NCI-H460 (cell line): ENCODE measurements at places on chromosomes 6 and 20.
A peak's percentile ranks its signal among the peaks of the same experiment; 100 is the strongest.

- no peak for DNase-seq
Measured at GRCh38 chr20:9143926-9144325, 75.0 kb downstream of the PLCB4 start.

GRCh38 chr20:57061051-57061900 is 205.2 kb downstream of the BMP7 start:
- peak; percentile 14 for DNase-seq

- DNase-seq: no peak
Measured at GRCh38 chr6:73024598-73024997, 200.7 kb downstream of the KHDC1L start.

- DNase-seq: no peak
Measured at GRCh38 chr6:107941627-107942026, 16.4 kb downstream of the SEC63 start.

DNA sequence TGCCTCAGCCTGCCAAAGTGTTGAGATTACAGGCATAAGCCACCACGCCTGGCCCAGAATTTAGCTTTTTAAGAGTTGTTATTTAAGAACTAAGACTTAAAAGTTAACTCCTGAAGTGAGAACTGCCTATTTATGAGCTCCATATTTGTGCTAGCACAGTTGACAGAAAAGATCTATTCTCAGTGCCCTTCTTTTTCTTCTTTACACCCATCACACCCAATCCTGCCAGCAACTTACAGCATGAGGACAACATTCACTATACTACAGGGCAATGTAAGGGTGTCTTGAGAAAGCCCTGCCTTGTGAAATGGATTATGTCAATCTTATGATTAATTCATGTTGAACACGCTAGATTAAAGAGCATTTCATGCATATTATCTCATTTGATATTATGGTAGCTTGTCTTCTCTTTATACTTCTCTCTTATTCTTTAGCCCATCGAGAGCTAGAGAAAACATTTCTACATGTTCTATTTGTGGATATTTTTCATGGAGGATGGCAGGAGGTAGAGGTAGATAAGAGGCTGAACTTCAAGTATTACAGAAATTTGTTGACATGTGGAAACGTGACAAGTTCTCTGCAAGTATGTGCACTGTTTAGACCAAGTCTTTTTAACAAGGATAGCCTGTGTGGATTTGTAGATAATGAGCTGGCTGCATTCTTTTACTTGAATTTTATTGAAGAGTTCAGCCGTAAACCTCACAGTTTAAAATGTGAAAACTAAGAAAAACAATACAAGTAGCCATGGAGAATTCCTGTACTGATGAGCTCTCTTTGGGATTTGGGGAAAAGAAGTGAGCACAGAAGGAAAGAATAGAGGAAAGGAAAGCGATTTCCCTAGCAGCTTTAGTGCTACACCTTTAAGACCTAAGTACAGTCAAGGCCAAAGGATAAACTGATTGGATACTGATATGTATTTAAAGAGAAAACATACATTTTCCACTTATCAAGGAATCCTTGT is 212.2 kb downstream of the ARHGAP18 start:
- DNase-seq: no peak

DNA sequence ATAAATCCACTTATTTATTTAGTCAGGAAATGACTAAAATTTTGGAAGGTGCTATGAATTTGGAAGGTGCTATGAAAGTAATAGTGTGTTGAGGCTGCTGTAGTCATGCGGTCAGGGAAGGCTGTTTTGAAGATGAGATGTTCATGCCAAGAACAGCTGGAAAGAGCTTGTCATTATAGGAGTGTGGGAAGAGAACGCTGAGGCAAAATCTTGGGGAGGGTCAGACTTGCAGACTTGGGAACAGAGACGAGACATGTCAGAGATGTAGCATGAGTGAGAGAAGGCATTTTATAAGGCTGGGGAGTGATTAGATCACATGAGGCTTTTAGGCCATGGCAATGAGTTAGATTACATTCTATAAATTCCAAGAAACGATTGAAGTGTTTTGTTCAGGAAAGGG is 124.0 kb upstream of the B3GAT2 start:
- DNase-seq: no peak

GRCh38 chr6:42777126-42777822 is 4.6 kb upstream of the BICRAL start:
- DNase-seq: no peak

DNA sequence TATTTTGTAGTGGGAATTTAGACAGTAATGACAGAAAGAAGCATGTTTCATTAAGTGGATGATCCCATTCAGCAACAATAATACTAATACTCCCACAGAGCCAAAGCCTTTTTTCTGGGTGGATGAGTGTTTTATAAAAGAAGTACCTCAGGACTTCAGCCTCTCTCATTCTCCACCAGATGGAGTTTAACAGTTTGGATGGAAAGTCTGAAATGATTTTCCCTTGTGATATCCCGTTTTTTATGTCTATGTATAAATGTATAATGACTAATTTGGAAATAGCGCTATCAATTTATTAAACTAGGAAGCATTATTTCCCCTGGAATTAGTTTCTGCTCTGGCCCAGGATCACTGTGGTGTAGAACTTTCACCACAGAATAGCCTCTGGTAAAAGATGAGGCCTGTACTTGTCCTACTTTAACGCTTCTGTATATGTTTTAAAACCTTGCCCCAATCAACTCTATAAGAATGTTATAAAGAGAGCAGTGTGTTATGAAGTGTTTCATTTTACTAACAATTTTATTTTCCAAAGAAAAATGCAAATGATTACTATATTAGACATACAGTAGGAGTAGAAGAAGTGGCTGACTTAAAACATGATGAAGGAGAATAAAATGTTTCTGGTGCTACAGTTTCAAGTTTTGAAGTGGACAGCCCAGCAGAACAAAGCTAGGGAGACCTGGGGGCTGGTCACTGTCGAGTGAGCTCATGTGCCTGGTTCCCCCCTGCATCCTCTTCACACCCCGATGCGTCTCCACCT is 135.6 kb downstream of the HIVEP1 start:
- DNase-seq: no peak

DNA sequence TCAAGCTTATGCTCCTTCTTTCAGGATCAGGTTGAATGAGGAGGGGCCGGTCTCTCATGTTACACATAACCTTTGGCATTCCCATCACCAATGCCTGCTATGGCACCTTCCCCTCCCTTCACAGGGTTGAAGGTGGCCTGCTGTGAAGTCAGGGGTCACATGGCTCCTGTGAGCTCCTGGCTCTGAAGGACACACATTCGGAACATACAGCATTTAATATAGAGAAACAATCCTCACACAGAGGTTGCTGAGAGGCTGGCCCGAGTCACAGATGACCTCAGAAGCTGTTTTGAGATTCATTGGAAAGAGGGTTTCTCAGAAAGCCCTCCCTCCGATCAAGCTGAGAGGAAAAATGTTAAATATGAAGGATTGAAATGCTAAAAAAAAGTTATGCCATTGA is 82.1 kb downstream of the PSMG4 start:
- DNase-seq: no peak

GRCh38 chr20:63037669-63038268 is 31.0 kb upstream of the BHLHE23 start:
- DNase-seq: no peak

DNA sequence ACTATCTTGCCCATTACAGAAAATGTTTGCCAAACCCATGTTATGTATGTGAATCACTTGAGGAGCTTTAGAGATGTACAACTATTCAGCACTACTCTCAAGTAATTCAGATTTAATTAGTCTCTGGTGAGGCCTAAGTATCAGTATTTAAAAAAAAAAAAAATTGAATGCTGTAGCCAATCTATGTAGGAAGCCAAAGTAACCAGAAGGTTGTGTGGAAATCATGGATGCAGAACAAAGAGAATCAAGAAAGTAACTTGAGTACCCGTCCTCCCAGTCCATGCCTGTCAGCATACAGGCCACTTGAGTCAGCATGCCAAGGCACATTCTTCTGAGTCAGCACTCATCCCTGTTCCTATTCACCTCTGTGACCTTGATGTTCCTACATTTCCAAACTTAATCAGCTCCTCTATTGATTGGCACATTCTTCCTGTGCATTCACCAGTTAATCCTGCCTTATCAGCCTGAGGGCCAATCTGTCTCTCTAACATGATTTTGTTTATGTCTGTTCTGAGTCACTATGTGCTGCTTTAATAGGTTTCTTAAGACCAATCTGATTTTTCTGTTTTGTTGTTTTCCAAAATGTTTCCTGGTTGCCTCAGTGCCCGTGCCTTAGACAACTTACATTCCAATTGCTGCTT is 165.6 kb downstream of the KCNQ5 start:
- no peak for DNase-seq
